IMR-90 (cell line): ENCODE measurements at places on chromosomes 4 and X. TPM values are rescaled to one million over a fixed set of nuclear protein-coding genes. Genes with fewer than 3 reads are reported as not detected.

The ZFP92 gene
- under 0.01 TPM in 2 replicates for total RNA-seq

The RNF113A gene
- 16.5 and 20.6 TPM in 2 replicates for total RNA-seq

The NPY2R gene
- not detected in 2 replicates for total RNA-seq

The C1QTNF7 gene
- total RNA-seq: 0.18 and 0.28 TPM in 2 replicates

The PDCL2 gene
- not detected in 2 replicates for total RNA-seq

The LRCH2 gene
- 4.3 and 8.1 TPM in 2 replicates for total RNA-seq

The VCX2 gene
- total RNA-seq: not detected in 2 replicates

The HSFX4 gene
- total RNA-seq: not detected in 2 replicates

The TRIM60 gene
- total RNA-seq: not detected in 2 replicates

The RTL3 gene
- total RNA-seq: 0.83 and 1.1 TPM in 2 replicates
